ENCODE measurements at places on chromosomes 5 and 9.

GRCh38 chr9:131872006-131872405 is 132.1 kb upstream of the RAPGEF1 start:
- DNase-seq: no peak

GRCh38 chr9:105311306-105311705 is 66.9 kb downstream of the SLC44A1 start:
- no peak for DNase-seq

DNA sequence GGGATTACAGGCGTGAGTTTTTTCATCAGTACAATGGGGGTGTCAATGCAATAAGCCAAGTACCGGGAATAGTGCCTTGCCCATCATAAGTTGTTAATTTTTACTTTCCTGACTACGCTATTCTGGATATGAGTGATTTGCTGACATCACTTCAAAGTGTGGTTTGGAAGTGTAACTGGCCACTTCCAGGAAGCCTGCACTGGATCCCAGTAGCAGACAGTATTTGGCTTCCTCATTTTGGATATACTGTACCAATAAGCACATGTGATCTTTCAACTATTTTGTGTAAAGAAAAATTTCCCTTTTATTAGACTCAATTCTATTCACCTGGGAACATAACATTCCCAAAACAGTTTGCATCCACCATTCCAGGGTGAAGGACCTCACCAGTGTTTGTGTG is 417.7 kb upstream of the KLF4 start:
- no peak for DNase-seq

GRCh38 chr5:16057277-16057676 is 122.3 kb downstream of the MARCHF11 start:
- DNase-seq: no peak

- DNase-seq: no peak
These were observed 585.0 kb downstream of the TAF11L14 start for GRCh38 chr5:18219241-18219640.

DNA sequence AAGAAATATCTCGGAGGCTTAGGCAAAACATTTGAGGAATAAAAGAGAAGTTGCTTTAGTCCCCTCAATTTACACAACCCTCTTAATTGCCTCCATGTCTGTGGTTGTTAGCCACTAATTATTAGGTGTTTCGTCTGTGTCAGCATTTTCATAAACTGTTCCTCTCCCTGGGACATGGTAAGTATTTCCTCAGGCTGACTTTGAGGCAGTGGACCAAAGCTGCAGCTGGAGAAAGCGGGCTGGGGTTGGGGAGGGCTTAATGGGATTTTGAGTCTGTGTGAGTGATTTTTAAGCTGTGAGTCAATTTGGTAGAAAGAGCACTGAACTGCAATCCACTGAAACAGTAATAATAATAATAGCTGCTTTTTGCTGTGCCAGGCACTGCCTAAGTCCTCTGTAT is 13.0 kb upstream of the TTC1 start:
- no peak for DNase-seq

DNA sequence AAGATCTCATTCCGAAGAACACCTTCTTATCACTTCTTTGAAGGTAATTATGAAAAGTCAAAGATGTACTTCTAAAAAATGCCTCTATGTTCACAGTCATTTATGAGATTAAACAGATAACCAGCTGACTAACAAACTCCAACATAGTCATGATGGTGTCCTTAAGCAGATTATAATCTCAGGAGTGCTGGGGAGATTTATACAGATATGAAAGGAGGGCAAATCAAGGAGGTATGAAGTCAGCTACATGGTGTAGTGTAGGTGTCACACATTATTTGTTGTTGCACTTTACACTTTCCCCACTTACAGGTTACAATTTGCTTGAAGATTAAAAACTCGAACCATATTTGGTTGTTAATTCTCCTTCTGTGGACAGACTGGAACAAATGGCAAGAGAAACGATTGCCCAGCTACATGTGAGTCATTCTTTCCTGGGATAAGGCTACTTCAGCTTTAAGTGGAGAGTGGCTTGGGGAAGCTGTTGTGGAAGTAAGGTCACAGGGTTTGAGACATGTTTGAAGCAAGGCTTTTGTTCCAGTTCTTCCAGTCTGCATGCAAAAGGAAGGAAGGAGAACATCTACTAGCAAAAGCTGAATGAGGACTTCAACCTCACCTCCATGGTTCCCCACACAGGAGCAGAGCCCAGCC is 320.1 kb downstream of the ADGRV1 start:
- peak; percentile 66 for DNase-seq

DNA sequence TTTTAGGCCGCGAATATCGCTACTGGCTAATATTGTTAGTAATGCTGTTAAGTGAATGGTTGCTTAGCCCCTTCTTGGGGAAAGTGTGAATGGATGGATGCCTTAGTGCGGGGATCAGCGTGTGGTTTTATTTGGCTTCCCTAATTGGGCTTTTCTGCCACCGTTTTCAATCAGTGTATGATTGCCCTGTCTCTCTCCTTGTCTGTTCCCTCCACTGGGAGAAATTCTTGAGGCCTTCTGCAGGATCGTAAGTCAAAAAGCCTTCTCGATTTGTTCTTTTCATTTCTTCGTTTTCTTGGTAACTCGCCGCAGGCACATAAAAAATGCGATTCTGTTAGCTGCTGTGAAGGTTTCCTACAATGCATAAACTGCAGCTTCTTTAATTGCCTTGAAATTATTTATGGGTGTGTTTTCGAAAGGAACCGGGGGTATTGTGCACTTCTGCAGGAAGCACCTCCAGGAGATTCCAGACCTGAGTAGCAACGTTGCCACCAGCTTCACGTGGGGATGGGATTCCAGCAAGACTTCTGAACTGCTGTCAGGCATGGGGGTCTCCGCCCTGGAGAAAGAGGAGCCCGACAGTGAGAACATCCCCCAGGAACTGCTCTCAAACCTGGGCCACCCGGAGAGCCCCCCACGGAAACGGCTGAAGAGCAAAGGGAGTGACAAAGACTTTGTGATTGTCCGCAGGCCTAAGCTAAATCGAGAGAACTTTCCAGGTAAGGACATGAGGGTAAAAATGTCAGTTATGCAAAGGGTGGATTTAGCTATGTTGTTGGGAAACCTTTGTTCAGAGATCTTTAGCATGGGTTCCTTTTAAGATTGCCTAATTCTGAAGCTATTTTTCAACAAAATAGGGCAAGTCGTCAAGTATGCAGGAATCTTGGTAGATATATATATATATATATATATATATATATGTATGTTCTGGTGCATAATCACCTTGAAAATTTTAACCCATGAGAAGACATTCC is 700 bp downstream of the SKP2 start:
- DNase-seq: peak; percentile 31

DNA sequence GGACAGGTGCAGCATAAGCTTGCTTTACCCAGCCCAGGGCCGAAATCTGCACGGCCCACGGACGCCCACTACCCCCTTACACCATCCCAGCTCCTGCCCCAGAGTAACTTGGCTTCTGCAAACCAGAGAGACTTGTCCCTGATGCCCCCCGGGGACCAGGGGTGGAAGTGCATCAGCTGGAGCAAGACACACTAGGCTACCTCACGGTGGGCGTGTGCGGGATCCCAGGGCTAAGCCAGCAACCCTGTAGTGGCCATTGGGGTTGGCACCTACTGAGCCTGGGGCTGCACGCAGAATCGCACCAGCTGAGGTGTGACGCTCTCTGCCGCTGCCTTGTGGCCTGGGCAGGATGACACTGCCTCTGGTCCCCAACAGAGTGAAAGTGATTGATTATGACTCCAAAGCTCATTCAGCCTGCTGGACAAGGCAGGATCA is 6.1 kb upstream of the ZNF79 start:
- DNase-seq: peak; percentile 53

DNA sequence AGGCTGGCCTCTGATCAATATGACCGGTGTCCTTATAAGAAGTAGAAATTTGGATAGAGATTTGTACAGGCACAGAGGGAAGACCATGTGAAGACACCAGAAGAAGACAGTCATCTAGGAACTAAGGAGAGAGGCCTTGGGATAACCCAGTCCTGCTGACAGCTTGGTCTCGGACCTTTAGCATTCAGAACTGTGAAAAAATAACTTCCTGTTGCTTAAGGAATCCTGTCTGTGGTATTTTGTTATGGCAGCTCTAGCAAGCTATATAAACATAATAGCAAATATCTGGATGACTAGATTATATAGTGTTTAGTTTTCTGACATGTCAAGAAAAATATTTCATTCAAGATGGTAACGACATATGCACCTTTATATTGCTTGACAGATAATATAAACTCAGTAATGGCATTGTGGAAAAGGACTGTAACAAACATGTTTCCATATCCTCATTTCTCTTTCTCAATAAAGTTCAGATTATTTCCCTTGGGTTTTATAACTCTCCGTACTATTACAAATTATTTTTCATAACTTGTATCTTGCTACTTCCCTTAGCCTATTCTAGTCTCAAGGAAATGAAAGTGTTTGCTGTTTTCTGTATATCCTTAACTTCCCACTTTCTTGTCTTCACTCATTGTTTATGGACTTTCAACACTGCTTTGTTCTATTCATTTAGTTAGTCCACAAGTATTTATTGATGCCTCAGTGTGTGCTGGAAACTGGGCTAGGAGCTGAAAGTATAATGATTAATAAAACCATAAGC is 62.4 kb downstream of the KIAA1958 start:
- no peak for DNase-seq

DNA sequence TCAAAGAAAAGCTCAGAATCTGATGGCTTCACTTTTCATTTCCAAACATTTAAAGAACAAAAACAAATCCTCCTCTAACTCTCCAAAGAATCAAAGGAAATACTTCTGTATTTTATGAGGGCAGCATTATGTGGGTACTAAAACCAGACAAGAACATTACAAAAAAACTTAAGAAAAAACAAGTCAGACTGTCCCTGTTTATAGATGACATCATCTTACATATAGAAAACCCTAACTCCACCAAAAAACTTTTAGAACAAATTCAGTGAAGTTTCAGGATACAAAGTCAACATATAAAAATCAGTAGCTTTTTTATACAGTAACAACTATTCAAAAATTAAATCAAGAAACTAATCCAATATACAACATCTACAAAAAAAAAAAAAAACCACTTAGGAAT is 136.2 kb downstream of the PJA2 start:
- DNase-seq: no peak

DNA sequence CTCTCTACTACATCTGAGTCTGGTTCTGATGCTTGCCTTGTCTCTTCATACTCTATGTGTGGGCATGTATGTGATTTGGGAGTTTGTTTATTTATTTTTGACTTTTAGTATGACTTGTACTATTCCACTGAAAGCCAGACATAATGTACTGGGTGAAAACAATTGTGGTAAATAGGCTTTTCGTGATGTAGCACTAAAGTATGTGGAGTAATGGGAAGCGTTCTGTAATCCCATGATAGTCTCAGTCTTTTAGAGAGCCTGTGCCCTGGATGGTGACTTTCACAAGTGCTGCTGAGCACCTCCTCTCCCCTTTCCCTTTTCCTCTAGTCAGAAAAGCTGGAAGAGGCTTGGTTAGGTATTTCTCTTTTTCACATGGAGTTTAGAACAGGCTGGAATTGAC is 85.8 kb upstream of the S1PR3 start:
- no peak for DNase-seq

DNA sequence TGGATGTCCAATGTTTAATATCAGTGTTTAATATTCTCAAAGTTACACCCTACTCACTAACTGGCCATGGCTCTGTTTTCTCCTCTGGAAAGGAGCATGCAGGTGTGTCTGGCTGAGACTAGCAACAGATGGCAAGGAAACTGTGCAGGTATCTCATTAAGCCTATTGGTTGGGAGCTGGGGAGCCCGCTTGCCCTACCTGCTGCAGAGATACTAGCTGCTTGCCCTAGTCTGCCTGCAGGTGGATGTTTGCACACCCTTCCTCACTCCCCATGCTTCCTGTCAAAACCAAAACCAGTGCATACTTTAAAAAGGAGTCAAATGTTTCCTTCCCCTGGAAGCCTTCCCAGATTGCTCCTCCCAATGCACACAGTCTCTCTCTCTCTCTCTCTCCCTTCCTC is 228.3 kb upstream of the RASEF start:
- peak; percentile 20 for DNase-seq

DNA sequence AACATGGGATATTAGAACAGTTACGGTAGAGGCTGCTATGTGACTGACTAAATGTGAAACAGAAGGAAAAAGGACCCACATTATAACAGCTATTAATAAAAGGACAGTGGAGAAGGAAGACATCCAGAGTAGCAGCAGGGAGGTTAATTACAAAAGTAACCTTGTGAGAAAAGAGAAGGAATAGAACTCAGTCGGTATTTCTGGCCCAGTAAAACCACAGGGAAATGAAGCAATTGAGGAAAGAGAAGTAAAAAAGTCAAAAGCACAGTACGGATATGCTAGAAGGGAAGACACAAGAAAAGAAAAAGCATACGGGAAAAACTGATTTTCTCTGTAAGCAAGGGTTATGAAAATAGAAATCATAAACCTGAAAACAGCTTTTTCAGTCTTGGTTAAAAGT is 164.7 kb downstream of the RFX3 start:
- no peak for DNase-seq

DNA sequence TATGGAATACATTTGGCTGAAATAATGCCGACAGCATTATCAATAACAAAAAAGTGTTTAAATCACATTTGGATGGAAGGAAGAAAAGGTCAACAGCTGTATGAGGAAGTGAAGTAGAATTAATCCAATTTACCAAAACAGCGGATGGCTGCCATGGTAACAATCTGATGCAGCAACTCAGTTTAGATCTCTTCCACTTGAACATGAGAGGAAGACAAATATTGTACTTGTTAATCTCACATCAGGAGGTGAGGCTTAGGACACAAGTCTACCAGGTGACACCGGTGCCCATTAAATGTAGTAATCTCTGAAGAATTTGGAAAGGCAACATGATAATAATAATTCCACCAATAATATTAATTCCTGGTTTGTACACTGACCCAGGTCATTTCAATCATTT is 2.4 kb downstream of the RASEF start:
- DNase-seq: peak; percentile 89

DNA sequence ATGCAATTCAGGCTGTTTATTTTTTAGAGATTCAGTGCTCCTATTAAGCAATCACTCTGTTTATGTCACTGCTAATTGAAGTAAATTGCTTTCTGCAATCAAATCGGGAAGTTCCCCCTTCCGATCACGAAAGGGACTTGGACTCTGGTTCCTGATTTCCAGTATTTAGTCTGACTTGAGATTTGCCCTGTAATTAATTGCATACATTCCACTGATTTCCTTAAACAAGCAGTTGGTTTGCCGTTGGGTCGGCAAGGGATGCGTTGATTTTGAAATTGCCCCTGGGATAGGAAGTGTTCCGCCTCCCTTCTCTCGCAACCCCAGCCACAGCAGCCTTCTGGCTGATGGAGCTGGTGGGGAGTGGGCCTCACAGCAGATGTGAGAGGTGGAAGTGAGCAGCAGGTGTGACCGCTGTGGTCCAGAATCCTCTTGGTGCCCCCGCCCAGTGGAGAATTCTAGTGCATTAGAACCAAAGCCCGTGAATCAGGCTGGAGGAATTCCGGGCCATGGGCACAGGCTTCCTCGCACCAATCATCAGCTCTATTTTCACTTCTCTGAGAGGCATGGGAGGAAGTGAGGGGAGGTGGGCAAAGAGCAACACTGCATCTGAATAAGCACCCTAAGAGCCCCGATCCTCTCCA is 102.5 kb downstream of the SPRY4 start:
- no peak for DNase-seq

GRCh38 chr9:81678088-81678487 is 11.3 kb downstream of the TLE1 start:
- no peak for DNase-seq
